ENCODE measurements at places on chromosomes 1 and 21. TPM values are rescaled to one million over a fixed set of nuclear protein-coding genes. Genes with fewer than 3 reads are reported as not detected.

The CYP4A11 gene
- total RNA-seq = not detected

The LGR6 gene
- total RNA-seq = 0.08 TPM

The THAP3 gene
- 23.1 TPM for total RNA-seq

The PDPN gene
- total RNA-seq = not detected

The DNAH14 gene
- 0.65 TPM for total RNA-seq

The FLG gene
- total RNA-seq = not detected

The SELE gene
- total RNA-seq = not detected

The DIRAS3 gene
- total RNA-seq = 0.44 TPM
